ENCODE measurements at places on chromosomes 6 and 20.

DNA sequence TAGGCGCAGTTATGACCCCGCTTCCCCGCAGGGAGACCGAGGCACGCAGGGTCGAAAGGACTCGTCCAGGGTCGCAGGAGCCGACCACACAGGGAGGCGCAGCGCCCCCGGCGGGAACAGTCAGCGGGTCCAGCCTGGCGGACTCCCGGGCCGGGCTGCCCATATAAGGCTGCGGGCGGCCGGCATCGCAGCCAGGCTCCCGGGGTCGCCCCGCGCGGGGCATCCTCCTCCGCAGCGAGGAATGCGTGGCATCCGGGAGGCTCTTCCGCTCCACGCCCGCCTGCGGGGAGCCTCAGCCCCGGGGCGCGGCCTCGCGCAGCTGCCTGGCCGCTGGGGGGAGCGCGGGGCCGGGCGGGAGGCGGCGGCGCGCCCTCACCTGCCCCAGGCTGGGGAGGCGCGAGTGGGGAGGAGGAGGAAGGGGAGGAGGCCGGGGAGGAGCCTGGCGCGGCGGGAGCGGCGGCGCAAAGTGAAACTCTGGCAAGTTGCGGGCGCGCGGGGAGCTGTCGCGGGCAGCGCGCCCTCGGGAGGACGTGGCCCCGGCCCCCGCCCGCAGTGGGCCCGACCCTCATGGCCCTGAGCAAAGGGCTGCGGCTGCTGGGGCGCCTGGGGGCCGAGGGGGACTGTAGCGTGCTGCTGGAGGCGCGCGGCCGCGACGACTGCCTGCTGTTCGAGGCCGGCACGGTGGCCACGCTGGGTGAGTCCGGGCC is at the start of gene SYNJ2:
SYNJ2 (plus strand) TSS at position 469 of the 707 bp plus-strand sequence; CDS start at position 568, 99 bp downstream.
- peak; percentile 88 for DNase-seq

GRCh38 chr6:112480553-112480952 is 133.4 kb downstream of the RFPL4B start:
- no peak for DNase-seq

- DNase-seq: peak; percentile 56
These were observed 968 bp downstream of the PHF3 start for GRCh38 chr6:63636518-63637021.

GRCh38 chr20:57881466-57882385 is 171.9 kb upstream of the PMEPA1 start:
- DNase-seq: no peak

DNA sequence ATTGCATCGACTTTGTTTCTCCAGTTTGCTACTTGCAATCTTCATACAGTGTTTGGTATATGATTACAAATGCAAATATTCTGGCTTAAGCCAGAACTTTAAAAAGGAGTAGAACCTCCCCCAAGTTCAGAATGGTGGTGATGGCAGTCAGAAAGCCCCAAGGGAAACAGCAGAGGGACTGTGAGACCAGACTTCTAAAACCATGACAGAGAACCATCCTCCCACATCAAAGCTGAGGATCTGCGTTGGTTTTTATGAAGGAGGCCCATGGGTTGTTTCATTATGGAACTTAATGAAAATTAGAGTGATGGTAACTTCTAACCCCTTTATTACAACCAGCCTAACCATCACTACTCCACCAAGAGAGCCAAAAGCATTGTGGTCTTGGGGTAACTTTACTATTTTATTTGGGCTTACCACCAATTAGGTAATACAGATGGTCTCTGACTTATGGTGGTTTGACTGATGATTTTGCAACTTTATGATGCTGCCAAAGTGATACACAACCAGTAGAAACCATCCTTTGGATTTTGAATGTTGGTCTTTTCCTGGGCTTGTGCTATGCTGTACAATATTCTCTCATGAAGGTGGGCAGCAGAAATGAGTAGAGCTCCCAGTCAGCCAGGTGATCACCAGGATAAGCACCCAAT is 10.9 kb upstream of the MRS2 start:
- no peak for DNase-seq

DNA sequence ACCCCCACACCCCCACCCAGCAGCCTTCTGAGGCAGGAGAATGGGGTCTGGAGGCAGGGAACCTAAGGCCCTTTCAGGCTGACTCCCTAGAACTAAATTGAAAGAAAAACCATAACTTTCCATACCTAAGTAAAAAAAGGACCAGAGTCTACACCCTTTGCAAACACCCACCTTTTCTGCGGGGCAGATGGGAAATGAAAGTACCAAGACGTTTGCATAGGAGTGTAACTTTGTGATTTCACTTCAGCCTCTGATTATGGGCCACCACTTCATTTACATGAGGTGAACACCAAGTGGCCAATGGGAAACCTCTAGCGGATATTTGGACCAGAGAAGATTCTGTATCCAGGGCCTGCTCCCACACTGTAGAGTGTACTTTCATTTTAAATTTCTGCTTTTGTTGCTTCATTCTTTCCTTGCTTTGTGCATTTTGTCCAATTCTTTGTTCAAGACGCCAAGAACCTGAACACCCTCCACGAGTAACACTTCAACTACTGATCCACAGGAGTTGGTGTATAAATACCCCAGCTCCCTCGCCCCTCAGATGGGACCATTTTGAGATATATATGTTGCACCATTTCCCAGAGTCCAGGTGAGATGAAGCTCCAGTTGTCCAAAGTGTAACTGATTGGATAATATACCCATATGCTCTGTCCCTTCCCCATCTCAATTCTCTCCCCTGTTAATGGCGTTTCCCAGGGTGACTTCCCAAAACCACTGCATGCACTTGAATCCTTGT is 18.9 kb upstream of the SRSF6 start:
- DNase-seq: no peak

- DNase-seq: no peak
These were observed 282.7 kb upstream of the PRDM1 start for GRCh38 chr6:105803442-105803841.

DNA sequence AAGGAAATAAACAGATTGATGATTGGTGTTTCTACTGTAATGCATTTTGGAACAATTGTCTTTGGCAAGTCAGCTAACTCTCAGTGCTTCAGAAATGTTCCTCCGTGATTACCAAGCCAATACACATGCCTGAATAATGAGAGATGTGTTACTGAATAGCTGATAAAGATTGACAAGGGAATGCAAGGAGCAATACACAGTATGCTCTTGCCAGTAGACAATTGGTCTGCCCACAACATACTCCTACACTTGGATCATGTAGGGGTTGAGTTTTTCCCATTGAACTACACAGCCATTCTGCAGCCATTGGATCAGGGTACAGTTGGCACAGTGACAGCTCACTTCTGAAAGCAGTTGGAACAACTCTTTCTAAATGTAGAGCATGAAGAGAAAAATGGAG is 5.6 kb upstream of the GJB7 start:
- DNase-seq: no peak

DNA sequence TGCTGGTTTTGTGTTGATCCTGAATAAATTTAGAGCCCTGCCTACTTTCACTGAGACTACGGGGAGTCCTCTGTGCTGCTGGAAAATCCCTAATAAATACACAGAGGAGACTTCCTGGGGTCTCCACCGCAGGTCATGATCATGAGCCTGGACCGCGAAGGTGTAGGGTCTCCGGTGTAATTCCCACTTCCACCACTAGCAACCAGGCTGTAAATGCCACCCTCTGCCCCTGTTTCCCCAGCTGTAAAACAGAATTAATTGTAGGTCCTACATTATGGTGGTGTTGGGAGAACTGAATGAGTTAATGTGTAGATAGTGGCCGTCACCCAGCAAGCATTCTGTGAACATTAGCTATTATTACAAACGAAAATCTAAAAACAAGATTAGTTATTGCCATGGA is 191.6 kb upstream of the THBS2 start:
- DNase-seq: no peak

DNA sequence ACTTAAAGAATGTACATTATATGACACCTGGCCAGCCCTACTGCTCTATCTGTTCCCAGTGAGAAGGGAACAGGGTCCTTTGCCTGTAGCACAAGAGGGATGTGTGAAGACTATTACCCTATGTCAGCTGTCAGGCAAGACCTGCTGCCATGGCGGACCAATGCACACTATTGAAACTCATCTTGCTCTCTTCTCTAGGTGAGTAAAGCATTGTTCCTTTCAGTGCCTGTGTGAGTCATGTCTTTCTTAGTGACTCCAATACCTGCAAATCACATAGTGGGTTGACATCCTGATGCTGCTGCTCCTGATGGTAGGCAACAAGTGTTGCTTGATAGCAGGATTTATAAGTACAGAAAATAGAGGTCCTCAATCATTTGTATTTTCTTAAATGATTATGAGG is 48.8 kb upstream of the SYNCRIP start:
- DNase-seq: no peak

DNA sequence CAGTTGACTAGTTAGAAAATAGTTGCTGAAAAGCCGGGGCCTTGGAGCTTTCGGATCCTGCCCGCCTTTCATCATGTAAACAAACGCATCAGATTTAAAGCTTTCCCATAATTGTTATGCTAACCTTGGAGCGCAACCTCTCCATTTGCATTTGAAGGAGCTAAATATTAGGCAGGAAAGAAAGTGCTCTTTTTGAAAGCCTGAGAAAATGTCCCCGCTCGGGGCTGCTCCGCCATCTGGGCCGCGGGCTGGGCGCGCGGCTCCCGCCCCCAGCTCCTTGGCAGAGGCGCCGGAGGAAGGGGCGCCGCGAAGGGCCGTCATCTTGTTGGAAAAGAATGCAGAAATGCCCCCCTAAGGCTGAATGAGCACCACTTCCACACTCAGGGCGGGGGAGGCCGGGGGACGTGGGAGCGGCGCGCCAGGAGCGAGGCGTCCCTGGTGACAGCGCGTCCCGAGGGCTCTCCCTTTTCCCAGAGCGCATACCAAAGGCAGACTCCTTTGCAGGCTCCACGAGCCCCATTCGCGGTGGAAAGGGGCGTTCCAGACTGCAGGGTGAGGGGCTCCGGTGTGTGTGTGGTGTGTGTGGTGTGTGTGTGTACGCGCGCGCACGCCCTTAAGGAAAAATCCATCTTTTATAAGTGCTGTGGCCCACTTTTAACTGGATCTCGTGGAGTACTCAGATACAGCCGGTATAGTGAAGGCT is 145.6 kb upstream of the ID4 start:
- no peak for DNase-seq

- no peak for DNase-seq
These were observed 2.5 kb downstream of the KCNK5 start for GRCh38 chr6:39226639-39227329.

- no peak for DNase-seq
These were observed 122.6 kb upstream of the MCHR2 start for GRCh38 chr6:100116411-100117194.

- no peak for DNase-seq
These were observed 81.2 kb upstream of the TRAF3IP2 start for GRCh38 chr6:111686932-111687266.

DNA sequence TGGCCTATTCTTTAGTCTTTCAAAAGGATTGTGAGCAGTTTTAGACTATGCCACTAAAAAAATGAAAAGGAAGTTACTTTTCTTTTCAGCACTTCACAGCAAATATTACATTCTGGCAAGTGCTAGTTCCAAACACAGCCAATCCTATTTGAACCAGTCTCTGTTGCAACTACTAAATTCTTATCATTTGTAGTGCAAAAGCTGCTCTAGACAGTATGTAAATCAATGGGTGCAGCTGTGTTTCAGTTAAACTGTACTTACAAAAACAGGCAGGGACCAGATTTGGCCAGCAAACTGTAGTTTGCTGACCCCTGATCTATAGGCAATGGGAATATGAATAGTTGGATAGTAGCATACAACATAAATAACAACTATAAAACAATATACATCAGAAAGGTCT is 68.1 kb upstream of the TULP1 start:
- DNase-seq: no peak

DNA sequence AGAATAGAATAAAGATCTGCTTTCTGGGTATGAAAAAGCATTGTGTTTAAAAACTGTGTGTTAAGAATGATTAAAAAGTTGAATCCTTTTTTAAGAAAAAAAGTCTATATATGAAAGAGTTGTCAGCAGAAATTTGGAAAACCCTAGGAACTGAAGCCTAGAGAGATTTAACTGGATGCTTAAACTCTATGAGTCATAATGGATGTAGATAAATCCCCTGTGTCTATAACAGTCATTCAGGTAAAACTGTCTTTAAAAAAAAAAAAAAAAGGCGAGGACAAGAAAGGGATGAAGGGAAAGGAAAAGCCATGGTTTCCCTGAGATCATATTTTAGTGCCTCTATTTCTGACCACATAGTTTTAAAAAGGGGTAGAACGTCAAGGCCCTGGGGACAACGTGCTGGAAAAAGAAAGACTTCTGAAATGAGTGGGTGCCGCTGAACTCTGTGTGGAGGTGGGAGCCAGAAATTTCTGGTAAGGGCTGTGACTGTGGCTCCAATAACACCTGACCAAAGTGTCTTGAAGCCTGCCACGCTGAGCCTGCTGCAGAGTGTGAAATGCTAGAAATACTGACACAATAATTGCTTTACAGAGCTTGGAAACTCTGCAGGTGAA is 302.6 kb upstream of the ARID1B start:
- no peak for DNase-seq

DNA sequence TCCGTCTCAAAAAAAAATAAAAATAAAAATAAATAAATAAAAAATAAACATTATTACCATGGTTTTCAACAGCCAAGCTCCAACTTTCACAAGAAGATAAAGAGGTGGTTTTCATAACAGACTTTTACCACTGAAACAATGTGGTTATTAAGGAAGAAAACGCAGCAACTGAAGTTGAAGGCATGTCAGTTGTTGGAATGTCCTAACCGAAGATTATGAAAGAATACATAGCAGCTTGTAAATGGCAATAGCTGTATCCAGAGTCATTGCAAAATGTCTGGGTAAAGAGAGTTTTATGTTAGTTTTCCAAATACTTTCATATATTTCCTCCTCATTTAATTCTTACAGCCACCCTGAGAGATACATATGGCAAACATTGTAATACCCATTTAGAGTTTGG is 161.6 kb upstream of the MARCKS start:
- no peak for DNase-seq

GRCh38 chr6:19297880-19298279 is 539.3 kb upstream of the ID4 start:
- no peak for DNase-seq

- DNase-seq: no peak
These were observed 24.0 kb upstream of the ATRN start for GRCh38 chr20:3446779-3447178.

DNA sequence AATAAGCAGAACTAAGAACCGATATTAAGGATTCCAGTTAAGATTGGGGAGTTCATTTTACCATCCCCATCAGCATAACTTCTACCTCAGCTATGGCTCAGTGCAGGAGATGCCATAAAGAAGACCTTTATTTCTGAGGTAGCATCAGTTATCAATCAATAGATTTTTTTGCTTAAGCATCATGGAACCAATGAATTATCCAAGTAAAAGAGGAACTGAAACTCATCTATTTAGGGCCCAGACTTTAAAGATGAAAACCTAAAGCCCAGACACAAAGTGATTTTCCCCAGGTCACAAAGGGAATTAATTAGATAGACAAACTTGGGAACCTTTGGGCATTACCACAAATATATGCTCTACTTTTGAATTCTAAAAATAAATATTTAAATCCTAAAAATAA is 59.2 kb upstream of the TINAG start:
- no peak for DNase-seq

DNA sequence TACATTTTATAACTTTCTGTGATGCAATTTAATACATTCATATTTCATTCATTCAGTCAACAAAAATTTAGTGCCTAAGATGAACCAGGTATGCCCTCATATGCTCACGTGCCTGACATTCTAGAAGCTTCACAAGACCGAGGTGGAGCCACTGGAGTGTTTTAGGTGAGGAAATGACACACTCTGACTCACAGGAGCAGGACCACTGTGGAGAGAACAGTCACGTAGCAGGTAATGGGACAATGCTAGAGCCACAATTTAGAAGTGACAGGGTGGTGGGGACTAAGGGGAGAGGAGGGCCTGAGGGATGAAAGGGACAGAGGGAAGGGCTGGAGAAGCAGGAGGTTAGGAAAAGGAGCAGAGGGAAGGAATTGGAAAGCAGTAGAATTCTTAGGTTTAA is 17.6 kb upstream of the HLA-A start:
- DNase-seq: peak; percentile 61

All from stimulated activated CD4-positive, alpha-beta T cell treated with anti-CD3 and anti-CD28 coated beads, Interleukin-4, amount 100 ng/mL, for 4 hours (primary cell).